ENCODE measurements at places on chromosomes 2 and 18.

DNA sequence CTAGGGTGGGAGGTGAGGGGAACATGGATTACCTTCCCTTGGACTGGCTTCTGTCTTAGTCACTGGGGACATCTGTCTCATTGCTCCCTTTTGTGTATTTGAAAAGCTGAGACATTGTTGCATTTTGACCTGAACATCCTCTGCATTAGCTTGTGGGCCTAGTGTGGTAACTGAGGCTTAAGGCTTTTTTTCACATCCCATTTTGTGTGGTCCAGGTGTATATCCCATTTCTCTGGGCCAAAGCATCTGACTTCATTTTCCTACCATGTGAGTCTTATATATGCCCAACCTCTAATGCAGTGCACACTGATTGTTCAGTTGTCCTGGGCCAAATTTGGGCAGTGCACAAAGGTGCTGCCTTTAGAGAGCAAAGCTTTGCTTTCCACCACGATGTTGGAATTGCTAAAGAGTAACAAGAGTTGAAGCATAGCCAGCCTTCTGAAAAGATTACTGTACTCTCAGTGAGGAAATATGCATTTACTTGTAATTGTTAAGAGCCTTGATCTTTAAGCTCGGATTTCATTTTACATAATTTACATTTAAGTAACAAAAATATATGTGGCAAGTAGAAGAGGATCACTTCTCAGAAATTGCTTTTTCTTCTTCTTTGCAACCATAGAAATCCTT lies 13.3 kb downstream of the PRKCE start:
- DNase-seq = no peak

DNA sequence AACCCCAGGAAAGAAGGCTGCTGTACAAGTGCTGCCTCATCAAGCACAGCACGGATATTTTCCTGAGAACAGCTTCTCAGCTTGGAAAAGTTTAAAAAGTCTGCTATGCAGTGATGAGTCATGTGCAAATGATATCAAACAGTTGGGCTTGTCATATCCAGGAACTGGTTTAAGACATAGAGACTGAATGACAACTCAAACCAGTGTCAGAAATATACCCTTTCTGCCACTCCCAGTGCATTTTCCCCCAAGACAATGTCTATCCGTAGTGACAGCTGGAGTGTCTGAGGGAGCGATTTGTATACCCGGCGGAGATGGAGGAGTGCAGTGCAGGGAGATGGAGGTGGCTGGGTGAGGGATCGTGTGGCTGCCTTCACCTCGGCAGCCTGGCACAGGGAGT lies 28.2 kb downstream of the SOX11 start:
- no peak for DNase-seq

- DNase-seq = no peak
Observed at GRCh38 chr2:210496512-210496911, 20.0 kb upstream of the LANCL1 start.

GRCh38 chr18:69330385-69331005 lies 70.2 kb upstream of the DOK6 start:
- DNase-seq = no peak

DNA sequence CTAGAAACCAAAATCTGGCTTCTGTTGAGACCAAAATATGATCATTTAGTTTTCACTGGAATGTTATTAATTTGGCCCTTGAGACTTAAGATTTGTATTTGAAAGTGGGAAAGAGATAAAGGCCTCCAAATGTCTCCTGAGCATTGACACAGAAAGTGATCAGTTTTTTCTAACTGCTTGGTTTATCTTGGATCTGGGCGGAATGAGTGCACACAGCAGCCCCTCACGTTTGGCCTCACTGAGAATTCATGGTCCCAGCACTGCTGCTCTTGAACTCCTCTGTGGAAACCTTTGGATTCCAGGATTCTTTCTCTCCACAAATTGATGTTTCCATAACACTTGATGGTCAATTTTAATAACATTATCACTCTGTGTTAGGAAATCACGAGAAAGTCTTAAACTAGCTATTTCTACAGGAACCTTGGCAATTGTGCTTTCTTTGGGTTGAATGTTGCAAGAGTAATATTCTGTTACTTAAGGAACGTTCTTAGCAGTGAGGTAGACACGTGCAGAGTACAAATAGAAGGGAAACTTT lies 180.3 kb upstream of the BCL2L11 start:
- DNase-seq = no peak

DNA sequence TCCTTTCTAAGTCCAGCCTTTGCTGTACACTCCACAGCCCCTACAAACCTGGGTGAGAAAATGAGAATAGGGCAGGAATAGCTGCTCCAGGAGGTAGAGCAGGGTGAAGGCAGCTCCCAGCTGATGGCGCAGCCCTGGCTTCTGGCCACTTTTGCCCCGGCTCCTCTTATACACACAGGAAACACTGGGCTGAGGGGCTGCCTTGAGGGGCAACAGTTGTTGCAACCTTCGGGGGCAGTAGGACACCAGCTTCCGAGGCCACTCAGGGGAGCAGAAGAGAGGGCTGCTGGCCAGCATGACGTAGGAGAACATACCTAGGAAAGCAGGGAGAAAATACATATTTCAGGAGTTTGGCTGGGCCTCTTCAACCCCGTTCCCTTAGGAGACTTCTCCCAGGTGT lies 8.1 kb downstream of the GGCX start:
- DNase-seq = no peak

- no peak for DNase-seq
Observed at GRCh38 chr2:49861821-49862220, 707.5 kb upstream of the FSHR start.

GRCh38 chr2:119491776-119492525 lies 32.3 kb downstream of the SCTR start:
- DNase-seq = no peak

DNA sequence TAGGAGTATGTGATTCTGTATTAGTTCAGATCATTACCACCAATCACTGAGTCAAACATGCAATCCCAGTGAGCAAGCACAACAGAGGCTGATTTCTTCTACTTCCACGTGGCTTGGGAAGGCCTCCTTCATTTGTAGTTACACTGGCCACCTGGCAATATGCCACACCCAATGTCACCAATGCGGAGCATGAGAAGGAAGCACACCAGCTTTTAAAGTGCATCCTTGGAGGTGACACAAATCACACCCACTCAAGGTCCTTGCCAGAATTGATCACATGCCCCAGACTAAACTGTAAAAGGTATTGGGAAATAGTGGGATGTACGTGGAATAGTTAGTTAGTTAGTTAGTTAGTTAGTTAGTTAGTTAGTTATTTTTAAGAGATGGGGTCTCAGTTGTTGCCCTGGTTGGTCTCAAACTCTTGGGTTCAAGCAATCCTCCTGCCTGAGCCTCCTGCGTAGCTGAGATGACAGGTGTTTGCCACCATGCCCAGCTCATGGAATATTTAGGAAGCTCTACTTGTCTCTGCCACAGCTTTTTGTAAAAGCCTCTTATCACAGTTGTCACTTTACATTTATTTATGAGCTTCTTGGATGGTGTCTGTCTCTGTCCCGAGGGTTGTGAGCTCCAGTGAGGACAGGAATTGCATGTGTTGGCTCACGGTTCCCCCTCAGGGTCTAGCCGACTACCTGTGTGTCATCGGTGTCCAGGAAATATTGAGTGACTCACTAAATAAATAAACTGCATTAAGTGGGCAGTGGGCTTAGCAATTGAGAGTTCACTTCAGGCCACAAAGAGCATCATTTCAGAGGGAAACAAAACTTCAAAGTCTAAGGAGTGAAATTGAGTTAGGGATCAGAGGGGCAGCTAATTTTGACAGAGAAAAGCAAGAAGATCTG lies 28.1 kb upstream of the CAB39 start:
- DNase-seq = no peak

Data from hematopoietic multipotent progenitor cell treated with erythropoietin and hydrocortisone succinate and interleukin-3 and kit ligand, for 8 days (in vitro differentiated cells).